GM19239 (cell line): ENCODE measurements at places on chromosomes 11 and 22.

GRCh38 chr11:106503901-106504300 lies 426.4 kb downstream of the AASDHPPT start:
- no peak for DNase-seq

- no peak for DNase-seq
Observed at GRCh38 chr11:2077061-2077802, 62.0 kb downstream of the IGF2 start.

DNA sequence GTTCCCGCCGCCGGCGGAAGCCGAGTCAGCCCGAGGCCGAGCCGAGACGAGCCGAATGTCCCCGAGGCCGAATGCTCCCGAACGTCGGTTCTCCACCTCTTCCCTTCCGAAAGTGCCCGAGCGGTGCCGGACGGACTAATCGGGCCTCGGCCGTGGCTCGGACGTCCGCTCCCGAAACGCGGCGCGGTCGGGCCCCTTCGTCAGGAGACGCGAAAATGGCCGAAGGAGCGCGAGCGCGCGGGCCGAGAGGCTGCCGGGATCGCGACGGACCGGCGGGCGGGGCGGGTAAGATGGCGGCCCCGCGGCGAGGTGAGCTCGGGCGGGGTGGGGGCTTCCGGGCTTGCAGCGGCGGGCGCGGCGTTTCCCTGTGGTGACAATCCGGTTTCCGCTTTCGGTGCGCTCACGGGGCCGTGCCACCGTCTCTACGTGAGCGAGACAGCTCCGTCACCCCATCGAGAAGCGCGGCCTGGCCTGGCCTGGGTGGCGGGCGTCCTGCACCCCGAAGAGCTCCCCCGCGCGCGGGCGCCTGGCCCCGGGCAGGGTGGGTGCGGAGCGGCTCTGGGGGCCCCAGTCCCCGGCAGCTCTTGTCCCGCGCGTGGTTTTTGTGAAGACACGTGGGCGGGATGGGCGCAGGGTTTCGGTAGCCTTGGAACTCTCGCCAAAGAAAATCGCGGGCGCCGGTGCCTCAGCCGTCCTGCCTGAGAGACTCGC lies at the start of gene TMEM80:
TMEM80 (plus strand) TSS at position 279 of the 711 bp plus-strand sequence; CDS start at position 291, 12 bp downstream.
- peak; percentile 78 for DNase-seq

GRCh38 chr11:64415286-64415685 lies 56.3 kb downstream of the RPS6KA4 start:
- no peak for DNase-seq

GRCh38 chr11:44319552-44320288 lies 9.8 kb upstream of the ALX4 start:
- no peak for DNase-seq
